ENCODE measurements at places on chromosomes 5 and 9.

DNA sequence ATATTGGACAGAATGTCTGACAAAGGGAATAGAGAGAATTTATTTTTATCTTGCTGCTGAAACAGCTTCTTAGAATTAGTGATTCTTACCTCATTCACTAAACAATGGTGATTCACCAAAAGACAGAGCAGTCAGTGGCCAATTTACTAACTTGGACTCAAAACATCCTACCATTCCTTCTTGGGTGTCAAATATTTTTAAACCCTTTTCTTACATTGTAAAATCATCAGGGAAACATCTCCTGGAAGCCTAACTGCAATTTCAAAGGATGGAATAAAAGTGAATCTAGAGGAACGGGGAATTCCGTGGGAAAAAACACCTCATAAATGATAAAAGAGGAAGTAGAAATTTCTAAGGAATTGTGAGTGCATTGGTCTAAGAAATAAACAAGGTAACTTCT is 97.7 kb downstream of the LHFPL2 start:
- no peak for DNase-seq

GRCh38 chr9:134855231-134855899 is 25.2 kb upstream of the FCN2 start:
- DNase-seq: no peak

DNA sequence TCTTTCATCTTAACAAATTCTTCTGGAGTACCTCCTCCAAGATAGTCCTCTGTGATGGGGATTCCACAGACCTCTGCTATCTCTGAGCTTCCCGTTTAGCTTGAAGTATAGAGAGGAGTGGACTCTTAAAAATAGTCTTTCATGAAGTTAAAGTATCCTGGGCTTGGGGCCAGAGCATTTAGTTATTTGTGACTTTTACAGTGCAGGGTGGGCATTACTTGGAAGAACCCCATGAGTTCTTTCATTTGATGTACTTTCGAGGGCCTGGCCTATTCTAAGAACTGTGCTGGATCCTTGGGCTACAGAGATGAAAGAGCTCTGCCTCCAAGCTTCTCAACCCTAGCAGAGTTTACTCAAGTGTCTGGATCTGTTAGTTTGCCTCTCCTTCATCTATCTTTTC is 131.5 kb downstream of the ZSWIM6 start:
- no peak for DNase-seq

DNA sequence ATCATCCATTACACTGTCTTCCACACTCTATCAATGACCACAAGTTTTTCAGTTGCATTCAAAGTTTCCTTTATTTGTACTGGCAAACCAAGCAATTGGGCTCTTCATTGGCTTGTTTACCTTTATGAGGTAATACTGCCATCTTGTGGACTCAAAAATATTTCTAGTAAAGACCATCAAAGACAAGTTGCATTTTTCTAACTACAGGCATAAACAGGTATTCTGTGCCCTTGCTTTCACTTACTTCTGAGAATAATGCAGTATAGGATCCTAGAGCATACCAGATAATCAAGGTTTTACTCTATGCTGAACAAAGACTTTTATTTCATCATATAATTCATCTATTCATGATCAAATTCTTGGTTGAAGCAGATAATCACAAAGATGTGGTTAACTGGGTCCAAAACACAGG is 173.7 kb upstream of the POU5F2 start:
- DNase-seq: no peak

GRCh38 chr5:34500236-34500847 is 155.8 kb upstream of the RAI14 start:
- no peak for DNase-seq

DNA sequence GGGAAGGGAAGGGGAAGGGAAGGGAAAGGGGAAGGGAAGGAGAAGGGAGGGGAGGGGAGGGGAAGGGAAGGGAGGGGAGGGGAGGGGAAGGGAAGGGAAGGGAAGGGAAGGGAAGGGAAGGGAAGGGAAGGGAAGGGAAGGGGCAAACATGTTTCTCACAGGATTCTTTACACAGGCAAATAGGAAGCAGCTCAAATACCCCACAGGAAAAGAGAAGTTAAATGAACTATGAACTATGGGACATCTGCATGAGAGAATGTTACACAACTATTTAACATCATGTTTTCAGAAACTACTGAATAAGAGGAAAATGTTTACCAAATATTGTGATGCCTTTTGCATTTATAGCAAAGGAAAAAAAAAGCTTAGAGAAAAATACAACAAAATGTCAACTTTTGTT is 125.4 kb upstream of the SLC30A5 start:
- DNase-seq: no peak

DNA sequence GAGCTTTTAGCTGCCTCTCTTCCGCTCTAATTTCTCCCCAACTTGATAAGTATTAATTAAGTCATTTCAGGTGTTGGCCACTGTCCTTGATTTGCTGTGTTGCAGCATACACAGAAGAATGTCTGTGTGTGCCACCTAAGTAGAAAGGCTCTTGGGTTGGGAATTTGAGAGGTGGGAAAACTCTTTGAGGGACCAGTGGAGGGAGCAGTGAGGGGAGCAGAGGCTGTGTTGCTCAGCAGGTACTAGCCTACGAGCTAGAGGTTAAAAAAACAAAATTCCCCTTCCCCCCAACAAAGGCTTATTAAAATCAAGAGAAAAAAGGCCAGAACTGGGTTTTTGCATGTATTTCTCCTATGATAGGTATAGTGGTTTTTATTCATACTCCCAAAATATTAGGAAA is 20.9 kb downstream of the RPS23 start:
- DNase-seq: no peak

- DNase-seq: no peak
These were observed 20.5 kb downstream of the ERAP2 start for GRCh38 chr5:96896806-96897205.

- DNase-seq: no peak
These were observed 54.5 kb upstream of the IL17B start for GRCh38 chr5:149433524-149434131.

- DNase-seq: no peak
These were observed 96.5 kb downstream of the IQGAP2 start for GRCh38 chr5:76499507-76500161.

GRCh38 chr9:126957687-126958053 is 43.1 kb downstream of the RALGPS1 start:
- no peak for DNase-seq

- no peak for DNase-seq
These were observed 140.3 kb downstream of the ROR2 start for GRCh38 chr9:91809581-91810285.

GRCh38 chr9:121902461-121903135 is 190.5 kb downstream of the TTLL11 start:
- peak; percentile 7 for DNase-seq

DNA sequence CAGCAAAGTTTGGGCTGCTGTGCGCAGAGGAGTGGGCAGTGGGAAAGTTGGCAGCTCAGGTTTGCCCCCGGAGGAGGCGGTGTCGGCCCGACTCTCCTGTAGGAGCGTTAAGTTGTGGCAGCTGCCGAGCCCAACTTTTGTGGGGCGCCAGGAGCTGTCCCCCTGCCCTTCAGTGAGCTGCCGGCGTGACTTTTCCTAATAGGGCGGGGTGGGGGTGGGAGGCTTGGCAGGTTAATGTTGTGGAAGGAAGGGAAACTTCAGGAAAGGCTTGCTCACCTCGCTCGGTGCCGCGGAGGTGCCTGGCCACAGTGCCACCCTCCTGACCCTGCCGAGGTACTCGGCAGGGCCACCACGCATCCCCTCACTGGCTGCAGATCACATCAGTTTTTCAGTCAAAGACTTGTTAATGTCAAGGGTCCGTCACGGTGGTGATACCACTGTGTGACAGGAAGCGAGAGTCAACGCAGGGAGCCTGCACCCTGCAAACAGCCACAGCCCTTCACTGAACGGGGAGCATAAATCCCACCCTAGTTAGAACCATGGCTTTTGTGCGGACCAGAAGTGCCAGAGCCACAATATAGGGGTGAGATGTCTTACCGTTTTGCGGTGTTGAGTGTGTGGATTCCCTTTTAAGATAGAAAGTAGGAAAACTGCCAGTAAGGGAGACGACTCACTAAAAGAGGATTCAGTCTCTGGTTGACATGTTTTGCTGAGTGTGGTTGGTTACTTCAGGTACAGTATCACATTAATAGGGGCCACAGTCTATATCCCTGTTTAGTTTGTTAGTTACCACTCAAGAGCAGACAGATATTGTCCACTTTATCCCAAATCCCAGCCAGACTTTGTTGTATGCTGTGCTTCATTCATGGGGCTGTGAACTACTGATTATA is 796 bp downstream of the LNPEP start:
- peak; percentile 71 for DNase-seq

GRCh38 chr5:133523013-133523658 is 89.2 kb downstream of the FSTL4 start:
- DNase-seq: no peak

- no peak for DNase-seq
These were observed 326.9 kb downstream of the ZNF608 start for GRCh38 chr5:124419531-124419930.

GRCh38 chr5:147169399-147169798 is 65.4 kb upstream of the STK32A start:
- no peak for DNase-seq

DNA sequence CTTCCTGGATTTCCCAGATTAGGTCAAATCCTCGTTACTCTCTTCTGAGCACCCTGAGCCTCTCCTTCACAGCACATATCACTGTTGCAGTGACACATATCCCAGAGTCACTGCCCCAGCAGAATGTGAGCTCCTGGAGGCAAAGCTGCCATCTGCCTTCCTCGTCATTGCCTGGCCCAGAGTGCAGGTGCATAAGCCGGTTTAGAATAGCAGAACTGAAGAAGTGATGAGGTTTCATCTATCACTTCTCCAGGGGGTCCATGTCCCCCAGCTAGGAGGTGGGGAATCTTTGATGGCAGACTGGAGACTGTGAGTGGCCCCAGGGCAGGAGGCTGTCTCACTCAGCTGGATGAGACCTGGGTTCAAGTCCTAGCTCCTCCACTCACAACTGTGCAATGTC is 25.8 kb downstream of the NIPAL4 start:
- no peak for DNase-seq

GRCh38 chr5:132661231-132662003 is 3.4 kb downstream of the IL13 start:
- no peak for DNase-seq

DNA sequence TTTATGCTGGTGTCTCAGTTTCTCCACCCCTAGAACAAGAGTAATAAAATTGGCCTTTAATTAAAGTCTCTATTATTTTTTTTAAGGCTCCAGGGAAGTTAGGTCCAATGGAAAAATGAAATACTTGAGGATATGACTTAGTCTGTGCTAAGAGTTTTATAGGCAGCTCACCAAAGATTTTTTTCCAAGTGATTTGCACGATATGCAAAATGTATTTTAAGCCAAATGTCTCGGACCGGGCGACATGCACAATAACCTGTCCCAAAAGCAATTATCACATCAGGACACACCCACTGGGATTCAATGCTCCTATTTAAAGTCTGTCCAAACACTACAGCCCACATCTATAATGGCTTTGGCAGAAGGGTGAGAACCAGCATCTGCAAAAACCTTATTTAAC is 136.1 kb upstream of the ANKH start:
- no peak for DNase-seq

DNA sequence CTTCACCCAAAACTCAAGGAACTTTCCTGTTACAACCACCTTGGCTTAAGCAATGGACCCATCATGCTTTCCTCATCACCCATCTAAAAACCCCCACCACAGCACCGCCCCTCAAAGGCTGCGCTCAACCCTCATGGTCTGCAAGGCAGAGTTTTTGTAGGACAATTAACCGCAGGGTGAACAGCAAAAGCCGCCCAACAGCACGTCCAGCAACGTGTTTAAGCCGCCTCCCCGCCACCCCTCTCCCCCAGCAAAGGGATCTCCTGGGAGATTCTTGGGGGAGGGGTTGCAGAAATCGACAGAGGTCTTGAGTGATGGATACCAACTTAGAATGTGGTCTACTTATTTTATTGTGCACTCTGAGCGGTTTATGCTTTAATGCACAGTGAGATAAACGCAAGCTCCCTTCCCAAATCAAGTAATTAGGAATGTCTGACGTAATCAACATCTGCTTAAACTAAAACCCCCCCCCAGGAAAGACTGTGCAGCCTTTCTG is 1.9 kb downstream of the ROR2 start:
- no peak for DNase-seq

GRCh38 chr5:176389135-176390123 is 878 bp downstream of the HIGD2A start:
- DNase-seq: peak; percentile 96

DNA sequence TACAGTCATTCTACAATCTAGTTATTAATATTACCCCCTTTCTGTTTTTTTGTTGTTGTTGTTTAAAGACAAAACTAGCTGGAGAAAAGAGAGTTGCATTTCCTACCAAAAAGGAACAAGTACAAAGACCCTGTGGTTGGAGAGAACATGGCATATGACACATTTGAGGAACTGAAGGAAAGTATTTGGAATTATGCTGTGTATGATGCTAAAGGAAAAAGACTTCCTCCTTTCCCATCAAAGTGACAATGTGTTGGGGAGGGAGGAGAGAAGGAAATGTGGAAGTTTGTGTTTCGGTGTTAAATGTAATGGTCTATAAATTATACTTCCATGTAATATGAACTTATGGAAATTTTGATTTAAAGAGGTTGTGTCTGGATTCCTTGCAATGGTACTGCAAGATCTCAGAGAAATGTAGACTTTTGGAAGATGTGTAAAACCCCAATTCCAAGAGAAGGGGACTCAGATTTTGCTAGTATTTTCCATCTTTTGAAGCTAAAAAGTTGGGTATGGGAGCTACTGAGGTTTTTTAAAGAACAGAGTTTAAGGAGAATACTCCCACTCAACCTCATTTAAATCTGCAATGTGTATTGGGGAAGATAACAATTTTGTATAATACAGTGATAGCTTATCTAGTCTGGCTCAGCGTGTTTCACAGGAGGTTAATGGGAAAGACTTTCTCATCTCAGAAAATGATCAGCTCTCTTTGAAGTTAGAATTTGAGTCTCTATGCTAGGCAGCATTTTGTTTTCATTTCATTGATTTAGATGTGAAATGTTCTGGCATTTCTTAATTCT is 15.4 kb upstream of the TNFSF8 start:
- no peak for DNase-seq

DNA sequence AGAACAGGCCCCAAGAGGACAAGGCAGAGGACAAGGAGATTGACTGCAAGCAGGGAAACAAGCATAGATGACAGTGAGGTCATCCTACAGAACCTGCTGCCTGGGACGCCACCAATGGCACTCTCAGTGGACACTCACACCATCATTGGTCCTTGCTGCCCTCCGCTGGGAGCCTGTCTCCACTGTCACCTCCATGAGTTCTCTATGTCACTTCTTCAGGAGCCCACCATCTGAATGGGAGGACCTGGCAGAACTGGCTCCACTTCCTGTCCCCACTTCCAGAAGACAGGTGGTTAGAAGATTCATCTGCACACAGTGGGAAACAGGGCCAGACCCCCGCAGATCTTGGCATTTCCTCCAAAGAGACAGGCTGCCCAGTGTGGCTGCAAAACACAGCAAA is 188.9 kb downstream of the HSD17B3 start:
- DNase-seq: no peak

- DNase-seq: no peak
These were observed 36.4 kb downstream of the MTMR12 start for GRCh38 chr5:32276173-32276853.

Data from right kidney (tissue), 9 donors.